ENCODE measurements at places on chromosomes 2 and 18.

GRCh38 chr2:27990030-27990590 lies 99.6 kb downstream of the BABAM2 start:
- no peak for DNase-seq

- no peak for DNase-seq
These were observed 6.3 kb upstream of the NRP2 start for GRCh38 chr2:205675861-205676516.

- no peak for DNase-seq
These were observed 480.6 kb upstream of the HS6ST1 start for GRCh38 chr2:128799284-128799552.

- DNase-seq, result no peak
These were observed 21.8 kb upstream of the NT5DC4 start for GRCh38 chr2:112698834-112699515.

- DNase-seq, result no peak
These were observed 5.7 kb downstream of the KIF1A start for GRCh38 chr2:240814280-240814679.

DNA sequence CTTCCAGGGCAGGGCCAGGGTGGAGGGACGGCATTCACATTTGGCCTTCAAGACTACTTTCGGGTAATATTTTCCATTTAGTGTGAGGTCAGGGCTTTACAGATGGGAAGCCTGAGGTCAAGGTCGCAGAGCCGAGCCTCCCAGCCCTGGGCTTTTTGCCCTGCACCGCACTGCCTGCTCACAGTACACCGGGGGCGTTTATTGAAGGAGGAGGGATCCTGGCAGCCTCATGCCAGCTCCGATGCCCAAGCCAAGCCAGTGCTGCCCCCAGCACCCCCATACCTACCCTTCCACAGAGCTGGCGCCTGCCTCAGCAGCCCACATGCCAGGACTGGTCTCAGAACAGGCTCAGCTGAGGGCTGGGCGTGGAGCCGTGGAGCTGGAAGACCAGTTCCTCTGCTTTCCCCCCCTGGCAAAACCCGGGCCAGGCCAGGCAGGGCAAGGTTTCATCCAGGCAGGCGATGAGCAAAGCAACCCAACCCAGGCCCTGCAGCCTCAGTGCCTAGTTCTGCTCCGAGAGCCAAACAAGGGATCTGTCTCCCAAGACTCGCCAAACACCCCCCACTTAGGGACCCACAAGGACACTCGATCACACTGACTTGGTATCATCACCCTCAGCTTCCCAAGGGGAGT lies 11.9 kb downstream of the SDC1 start:
- DNase-seq, result no peak

DNA sequence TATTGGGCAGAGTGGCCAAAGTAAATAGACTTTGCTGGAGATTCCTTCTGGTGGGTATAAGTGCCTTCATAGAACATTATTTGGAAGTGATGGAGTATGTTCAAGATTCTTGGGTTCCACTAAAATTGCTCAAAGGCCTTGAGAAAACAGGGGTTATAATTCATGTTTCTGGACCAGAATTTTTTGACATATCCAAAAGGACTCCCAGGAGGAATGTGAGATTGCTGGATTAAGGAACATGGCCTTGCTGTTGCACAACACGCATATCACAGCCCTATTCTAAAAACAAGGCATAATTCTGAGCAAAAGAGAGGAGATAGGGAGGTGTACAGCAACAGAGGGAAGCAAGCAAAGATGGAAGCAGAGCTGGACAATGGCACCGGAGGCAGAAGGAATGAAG lies 111.7 kb upstream of the TNP1 start:
- no peak for DNase-seq

- no peak for DNase-seq
These were observed 56.4 kb downstream of the PLB1 start for GRCh38 chr2:28552045-28552823.

GRCh38 chr2:121519732-121520640 lies 10.7 kb upstream of the RNU4ATAC start:
- no peak for DNase-seq

- no peak for DNase-seq
These were observed 975.5 kb upstream of the ACVR2A start for GRCh38 chr2:146869328-146869727.

DNA sequence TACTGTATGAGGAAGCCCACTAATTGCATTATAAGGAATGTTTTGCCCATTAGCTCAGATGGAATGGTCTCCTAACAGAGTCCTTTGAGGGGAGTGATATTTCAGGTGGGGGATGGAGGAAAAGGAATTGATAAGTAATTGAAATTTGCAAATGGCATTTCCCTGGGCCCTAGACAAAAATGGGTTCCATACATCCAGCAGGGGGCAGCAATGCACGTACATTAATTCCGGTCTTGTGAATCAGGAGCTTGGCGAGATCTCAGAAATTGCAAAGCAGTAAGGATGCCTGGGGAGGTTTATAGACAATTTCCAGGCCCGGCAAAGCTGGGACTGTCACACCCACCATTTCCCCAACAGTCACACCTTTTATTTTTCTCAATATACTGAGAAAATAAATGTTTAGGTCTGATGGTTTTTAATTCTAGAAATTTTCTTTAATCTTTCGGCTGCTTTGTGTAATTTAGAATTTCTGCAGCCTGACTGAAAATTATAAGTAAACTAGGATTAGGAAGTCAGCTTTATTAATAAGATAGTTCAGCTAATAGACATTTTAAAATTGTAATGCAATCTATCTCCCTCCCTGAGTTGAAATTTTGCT lies 122.8 kb downstream of the LYPD1 start:
- DNase-seq, result no peak

DNA sequence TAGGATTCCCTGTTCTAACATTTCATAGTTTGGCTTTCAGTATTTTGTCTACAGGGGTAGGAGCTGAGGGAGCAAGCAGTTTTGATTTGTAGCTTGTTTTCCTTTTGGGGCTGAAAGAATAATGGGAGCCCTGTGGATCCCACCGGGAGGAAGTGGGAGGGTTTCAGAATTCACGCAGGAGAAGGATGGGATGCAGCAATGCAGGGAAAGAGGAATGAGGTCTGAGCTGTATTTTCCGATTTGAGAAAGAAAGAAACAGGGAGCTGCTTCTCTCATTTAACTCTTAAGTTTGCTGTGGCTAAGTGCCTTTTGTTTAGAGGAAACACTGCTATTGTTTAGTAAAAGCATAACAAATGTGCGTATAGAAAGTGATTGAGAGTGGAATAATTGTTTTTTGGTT lies 141.0 kb downstream of the ADCYAP1 start:
- DNase-seq, result no peak

GRCh38 chr18:10814336-10814735 lies 288.5 kb downstream of the NAPG start:
- no peak for DNase-seq

DNA sequence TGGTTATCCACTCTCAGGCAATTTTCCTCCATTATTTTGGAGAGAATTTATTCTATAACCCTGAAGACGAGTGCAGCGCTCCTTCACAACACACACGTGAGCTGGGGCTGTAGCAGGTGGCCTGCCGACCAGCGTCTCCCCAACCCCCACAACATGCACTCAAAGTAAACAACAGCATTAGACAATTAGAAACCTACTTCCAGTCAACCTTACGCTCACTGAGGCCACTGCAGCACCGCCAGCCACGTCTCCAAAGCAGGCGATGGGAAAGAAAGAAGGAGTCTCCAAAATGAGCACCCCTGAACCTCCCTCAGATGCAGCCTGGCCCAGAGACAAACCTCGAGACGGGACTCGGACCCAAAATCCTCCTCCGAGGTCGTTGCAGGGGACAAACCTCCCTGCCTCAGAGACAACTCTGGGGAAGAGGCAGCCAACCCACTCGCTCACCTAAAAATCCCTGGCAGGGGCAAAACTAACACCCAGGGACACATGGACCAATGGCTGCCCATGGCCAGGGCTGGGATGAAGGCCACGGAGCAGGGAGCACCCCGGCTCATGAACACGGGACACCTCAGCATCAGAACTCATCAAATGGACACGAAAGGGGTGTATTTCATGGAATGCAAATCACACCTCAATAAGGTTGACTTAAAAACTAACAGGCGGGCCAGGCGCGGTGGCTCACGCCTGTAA lies 2.6 kb downstream of the SLC66A2 start:
- DNase-seq, result no peak

DNA sequence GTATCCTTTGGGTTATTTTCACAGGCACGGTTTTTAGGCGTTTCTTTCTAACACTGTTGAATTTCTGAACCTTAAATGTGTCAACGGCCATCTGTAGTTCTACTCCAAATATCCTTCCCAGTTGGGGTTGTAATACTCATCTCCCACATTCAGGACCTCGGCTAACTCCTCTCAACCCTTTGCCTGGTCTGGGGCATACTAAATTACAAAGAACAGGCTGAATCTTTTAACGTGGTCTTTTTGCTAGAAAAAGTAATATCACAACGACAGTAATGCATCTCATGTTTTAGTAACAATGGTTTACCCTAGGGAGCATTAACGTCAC lies 2.1 kb downstream of the RPRM start:
- no peak for DNase-seq

GRCh38 chr2:105144152-105144940 lies 97.2 kb upstream of the GPR45 start:
- no peak for DNase-seq

- DNase-seq, result no peak
These were observed 255.5 kb downstream of the TWIST2 start for GRCh38 chr2:239103125-239104098.

DNA sequence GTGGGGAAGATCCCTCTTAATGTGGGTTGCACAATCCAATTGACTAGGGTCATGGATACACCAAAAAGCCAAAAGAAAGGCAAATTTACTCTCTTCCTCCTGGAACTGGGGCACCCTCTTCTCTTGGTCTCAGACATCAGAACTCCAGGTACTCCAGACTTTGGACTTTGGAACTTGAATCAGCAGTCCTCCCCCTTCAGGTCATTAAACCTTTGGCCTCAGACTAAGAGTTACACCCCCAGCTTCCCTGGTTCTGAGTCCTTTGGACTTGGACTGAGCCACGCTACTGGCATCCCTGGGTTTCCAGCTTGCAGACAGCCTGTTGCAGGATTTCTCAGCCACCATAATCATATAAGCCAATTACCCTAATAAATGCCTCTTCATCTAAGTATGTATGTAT lies 50.8 kb upstream of the KIF5C start:
- DNase-seq, result no peak

GRCh38 chr2:189506514-189506976 lies 65.3 kb downstream of the WDR75 start:
- no peak for DNase-seq

GRCh38 chr2:171187819-171188218 lies 27.1 kb upstream of the TLK1 start:
- DNase-seq, result no peak

DNA sequence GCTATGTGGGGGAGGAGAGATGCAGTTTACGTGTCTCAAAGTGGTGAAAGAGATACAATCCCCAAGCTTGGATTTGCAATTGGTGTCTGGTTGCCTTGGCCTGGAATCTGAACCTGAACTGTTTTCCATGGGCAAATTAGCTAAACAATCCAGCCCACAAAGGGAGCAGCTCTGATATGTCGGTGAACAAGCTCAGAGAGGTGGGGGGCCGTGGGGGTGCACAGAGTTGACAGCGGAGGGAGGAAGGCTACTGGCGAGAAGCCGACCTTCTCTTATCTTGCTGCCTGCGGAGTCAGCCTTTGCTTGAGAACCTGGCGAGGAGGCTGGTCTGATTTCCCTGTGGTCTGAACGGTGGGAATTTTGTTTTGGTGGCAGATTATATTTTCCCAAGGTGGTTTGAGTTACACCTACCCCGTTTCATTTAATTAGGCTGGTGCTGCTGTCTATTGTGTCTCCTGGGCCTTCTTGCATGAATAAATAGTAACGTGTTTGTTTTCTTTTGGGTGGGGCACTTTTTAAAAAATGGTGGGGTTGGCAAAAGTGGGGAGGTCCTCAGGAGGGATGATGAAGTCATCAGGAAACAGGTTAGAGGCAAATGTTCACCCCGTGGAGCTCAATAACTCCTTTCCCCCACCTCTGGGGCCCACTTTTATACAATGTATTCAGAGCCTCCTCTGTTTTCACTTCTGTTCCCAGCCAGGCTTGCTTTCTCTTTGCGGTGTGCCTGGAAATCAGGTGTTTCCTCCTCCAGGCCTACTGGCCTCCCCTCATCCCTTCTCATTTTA lies 80.9 kb upstream of the IGFBP5 start:
- DNase-seq, result no peak

DNA sequence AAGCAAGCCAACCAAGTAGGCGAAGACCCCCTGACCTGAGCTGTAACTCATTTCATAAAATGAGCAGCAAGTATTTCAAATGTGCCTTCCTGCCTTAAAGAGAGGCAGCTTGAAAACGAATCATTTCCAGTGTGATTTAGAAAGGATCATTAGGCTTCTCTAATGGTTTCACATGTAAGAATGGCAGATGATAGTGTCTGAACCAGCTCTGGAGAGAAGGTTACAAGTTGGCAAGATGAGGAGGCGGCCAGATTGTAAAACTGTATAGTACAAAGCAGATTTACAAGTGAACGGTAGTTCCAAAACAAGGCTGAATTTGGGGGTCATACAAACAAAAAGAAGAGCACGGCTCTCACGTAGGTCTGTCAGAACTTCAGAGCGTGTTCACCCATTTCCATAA lies 132.4 kb downstream of the ZNF516 start:
- no peak for DNase-seq

GRCh38 chr2:109453371-109453995 lies 160.3 kb downstream of the SEPTIN10 start:
- no peak for DNase-seq

- no peak for DNase-seq
These were observed 1.1 kb downstream of the MAP3K20 start for GRCh38 chr2:173076581-173077345.

All from activated CD4-positive, CD25-positive, alpha-beta regulatory T cell treated with anti-CD3 and anti-CD28 coated beads, Interleukin-2, amount 50 U/mL, for 16 hours (primary cell).